ENCODE measurements at places on chromosomes 4 and X.

GRCh38 chr4:146522869-146523205, 1.1 kb upstream of the SLC10A7 start:
- peak; percentile 23 for DNase-seq

DNA sequence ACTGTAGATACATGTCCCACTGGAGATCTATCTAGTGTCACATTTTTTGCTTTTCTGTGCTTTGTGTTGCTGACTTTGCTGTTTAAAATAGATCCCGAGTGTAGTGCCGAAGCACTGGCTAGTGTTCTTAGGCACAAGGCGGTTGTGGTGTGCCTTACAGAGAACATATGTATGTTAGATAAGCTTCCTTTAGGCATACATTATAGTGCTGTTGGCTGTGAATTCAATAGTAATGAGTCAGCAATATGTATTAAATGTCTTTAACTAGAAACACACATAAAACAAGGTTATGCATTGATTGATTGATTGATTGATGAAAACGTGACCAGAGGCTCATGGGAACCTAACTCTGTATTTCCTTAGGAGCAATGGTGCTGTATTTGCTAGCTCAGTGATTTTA, 56.2 kb downstream of the COX7B2 start:
- no peak for DNase-seq

GRCh38 chr4:15521442-15522039, 51.9 kb downstream of the CC2D2A start:
- DNase-seq = no peak

GRCh38 chrX:150205011-150205410, 158.1 kb upstream of the MAMLD1 start:
- no peak for DNase-seq

DNA sequence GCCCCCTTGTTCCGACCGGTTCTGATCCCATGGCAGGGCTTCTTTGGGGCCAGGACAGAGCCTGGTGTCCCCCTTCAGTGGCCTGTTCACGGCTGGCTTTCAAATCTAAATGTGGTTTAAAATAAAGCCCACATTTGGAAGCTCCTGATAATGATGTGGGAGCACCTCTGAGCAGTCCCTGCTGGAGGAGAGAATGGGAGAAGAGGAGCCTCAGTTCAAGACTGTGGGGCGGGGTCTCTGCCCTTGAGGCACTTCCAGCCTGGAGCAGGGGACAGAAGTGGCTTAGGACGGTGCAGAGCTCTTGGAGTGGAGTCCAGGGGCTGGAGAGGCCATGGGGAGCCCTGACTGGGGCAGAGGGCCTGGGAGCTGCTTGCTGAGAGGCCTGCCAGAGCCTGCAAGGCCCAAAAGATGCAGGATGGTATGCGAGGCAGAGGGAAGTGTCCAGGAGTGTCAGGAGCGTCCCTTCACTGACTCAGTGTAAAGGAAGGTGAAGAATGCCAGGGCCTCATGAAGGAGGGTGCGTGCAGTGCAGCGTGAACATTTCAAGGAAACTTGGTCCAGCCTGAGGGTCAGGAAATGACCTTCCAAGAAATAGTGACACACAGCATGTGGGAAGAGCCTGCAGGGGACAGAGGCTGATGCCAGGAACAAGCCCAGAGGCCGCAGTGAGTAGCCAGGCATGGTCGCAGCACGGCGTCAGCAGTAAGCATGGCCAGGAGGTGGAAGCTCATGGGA, 21.1 kb upstream of the TADA2B start:
- DNase-seq = no peak

- no peak for DNase-seq
These were observed at the start of gene MUC7 for GRCh38 chr4:70471897-70472296. Gene MUC7, plus strand, starts transcription at chr4:70472197. Its CDS starts 1,825 bp downstream, at chr4:70474022.

DNA sequence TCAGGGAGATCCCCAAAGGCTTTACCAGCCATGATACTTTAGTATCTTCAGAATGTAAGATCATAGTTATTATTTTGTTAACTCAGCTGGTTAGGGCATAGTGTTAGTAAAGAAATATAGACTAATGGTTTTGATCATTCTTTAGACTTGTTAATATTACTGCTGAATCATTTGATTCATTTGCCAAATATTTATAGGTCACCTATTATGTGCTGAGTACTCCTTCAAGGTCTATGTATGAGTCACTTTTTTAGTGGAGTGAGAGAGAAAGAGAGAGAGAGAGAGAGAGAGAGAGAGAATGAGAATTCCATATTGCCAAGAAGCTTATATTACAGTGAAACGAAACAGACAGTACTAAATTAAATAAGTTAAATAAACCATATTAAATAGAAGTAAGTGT, 110.3 kb downstream of the UBE2NL start:
- no peak for DNase-seq

DNA sequence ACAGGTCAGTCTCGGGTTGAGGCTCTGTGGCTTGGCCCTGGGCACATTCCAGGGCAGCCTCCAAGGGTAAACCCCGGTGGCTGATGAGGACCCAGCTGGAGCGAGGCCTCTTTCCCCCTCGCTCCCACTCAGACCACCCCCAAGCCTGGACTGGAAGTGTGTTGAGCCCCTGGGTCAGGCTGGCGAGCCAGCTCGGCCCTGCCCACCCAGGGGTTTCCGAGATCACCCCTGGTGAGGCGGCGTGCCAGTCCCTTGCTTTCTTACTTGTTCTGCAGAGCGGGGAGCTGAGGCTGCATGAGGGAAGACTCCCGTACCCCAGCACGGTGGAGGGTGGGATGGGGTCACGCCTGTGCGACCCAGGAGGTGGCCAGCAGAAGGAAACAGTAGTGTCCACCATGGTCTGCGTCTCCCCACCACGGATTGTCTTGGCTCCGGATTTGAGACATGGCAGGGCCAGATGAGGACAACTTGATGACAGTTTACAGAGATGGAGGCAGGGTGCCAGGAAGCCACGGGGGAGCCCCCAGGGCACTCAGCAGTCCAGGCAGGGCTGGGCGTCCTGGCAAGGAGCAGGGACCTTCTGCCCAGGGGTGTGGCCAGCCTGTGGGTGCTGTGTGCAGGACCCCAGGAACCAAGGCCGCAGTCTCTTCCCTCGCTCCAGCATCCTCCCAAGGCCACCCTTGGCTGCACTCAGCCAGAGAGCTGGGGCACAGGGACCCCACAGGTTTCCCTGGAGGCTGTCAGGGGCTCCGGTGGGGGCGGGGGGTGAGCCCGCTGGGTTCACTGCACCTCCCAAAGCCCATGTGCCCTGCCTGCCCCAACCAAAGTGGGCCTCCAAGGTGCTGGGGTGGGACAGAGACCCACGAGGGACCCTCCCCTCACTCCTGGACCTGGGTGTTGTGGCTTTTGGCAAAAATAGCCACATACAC, 6.6 kb upstream of the FGFRL1 start:
- no peak for DNase-seq

DNA sequence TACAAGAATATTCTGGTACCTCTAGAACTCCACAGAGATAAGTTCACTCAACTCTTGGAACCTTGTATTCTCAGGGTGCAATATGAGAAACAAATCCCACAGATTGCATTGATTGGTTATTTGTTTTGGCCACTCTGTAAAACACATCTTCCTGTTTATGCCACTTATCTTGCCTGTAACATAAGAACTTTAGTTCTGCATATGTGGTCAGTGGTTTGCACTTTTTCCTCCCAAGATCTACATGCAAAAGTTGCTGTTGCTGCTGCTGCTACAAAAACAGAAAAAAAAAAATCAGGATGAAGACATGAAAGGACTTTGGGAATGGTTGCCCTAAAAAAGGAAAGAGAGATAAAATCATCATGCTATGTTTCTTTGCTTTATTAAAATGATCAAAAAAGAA, 9.6 kb downstream of the ODAPH start:
- no peak for DNase-seq

- DNase-seq = no peak
These were observed 84.6 kb upstream of the TNIP3 start for GRCh38 chr4:121248747-121249146.

DNA sequence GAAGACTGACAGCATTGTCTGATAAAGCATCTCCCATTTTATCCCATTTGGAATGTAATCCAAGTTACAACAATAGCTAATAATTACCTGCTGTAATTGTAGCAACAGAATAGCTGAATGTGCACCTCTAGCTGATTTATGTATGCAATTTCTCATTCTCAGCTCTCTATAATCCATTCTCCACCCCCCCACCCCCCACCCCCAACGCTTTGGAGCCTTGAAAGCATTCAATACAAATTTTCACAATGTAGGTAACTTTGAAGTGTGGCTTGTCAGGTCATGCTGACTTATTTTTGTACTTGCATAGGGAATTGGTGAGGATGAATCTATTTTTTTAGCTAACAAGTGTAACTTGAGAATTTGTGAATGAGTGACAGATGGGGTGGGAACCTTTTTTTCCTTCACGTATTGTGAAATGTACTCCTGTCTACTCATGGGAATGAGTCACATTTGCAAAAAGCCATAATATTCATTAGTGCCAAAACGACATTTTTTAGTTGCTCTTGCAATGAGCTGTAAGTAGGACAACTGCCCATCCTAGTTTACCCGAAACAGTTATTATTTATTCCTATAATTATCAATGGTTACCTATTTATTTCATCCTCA, 159.3 kb downstream of the PALLD start:
- no peak for DNase-seq

DNA sequence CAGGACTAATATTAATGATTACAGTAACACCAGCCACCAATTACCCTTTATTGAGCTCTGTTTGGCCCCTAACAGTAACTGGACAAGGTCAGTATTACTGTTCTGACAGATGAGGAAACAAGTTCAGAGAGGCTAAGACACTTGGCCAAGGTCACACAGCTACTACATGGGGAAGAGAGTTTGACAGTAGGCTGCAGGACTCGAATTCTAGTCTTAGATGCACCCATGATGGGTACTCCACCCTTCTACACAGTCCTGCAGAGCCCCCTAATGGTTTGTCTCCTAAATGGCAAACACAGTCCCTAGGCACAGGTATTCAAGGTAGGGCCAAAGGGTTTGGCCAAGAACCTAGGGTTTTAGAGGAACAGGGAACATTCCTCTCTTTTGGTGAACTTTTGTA, 93.9 kb downstream of the NSUN7 start:
- DNase-seq = no peak

DNA sequence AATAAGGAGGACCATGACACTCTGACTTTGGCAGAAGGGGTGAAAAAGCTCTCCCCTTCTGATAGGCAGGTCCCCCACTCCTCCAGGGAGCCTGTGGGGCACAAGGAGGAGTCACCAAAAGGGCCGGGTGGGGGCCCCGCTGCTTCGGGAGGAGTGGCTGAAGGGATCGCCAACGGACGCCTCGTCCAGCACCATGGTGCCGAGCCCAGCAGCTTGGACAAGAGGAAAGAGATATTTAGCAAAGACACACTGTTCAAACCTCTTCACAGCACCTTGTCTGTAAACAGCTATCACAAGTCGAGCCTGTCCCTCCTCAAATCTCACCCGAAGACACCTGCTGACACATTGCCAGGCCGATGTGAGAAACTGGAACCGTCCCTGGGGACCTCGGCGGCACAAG, 105.6 kb downstream of the STOX2 start:
- no peak for DNase-seq

DNA sequence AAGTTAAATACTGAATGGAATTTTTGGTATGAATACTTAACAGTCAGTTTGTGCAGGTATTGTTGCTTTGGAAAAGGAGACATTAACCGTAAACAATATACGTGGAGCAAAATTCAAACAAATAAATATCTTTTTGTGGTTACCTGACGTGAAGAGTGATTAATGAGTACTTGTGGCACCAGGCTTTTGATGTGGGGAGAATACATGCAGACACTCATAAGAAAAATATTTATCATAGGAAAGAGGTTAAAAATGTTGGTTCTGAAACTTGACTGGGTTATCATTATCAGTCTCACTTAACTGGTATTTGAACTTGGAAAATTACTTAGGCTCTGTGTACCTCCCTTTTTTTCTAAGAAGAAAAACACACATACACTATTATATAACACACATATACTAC, 136.4 kb upstream of the NDST4 start:
- no peak for DNase-seq

DNA sequence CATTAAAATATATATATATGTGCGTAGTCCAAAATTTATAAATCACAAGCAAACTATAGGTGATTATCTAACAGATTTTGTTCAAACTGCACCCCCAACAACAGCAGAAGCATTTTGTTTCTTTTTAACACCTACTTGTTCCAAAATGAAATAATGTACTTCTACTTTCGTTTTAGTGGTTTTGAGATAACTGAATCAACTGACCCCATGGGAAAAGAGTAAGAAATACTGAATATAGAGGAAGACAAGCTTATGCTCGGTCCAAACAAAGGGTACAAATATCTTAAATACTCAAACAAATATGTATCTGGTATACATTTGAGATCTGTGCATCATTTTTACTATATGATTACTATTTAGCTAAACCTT, 22.4 kb downstream of the MAP7D3 start:
- DNase-seq = no peak

DNA sequence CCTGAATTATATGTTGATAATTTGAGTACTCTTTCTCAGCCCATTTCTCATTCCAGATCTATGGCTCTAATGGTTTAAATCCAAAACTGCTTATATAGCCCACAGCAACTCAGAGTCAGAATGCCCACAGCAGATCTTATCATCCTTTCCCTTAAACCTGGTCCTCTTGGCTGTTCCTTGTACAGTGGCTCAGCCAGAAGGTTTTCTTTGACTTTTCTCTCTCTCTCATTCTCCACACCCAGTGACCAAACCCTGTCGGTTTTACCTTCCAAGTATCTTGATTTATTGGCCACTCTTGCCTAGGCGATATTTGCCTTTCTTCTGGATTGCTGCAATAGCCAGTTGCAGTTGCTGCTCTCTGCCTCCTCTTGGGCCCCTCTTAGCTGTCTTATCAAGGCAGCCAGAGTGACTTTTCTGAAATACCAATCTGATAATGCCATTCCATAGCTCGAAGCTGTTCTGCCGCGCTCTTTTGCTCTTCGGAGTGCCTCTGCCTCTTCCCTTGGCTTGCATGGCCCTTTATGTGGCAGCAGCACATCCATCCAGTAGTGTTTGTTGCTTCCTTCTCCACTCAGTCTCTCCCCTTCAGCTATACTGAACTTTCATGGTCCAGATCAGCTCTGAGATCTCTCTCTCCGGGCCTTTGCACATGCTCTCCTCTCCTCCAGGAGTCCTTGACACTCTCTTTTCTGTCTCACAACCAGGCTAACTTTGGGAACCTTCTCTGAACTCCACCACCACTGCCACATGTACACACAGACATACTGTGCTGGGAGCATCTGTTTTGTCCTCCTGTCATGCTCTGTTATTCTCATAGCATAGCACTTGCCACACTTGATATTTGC, 11.8 kb downstream of the GAB1 start:
- DNase-seq = no peak

GRCh38 chrX:97268182-97268680, 384.5 kb downstream of the RPA4 start:
- no peak for DNase-seq

Measured in central memory CD4-positive, alpha-beta T cell (primary cell).